RCC 7860 (cell line): ENCODE measurements at places on chromosomes 1 and 21.

DNA sequence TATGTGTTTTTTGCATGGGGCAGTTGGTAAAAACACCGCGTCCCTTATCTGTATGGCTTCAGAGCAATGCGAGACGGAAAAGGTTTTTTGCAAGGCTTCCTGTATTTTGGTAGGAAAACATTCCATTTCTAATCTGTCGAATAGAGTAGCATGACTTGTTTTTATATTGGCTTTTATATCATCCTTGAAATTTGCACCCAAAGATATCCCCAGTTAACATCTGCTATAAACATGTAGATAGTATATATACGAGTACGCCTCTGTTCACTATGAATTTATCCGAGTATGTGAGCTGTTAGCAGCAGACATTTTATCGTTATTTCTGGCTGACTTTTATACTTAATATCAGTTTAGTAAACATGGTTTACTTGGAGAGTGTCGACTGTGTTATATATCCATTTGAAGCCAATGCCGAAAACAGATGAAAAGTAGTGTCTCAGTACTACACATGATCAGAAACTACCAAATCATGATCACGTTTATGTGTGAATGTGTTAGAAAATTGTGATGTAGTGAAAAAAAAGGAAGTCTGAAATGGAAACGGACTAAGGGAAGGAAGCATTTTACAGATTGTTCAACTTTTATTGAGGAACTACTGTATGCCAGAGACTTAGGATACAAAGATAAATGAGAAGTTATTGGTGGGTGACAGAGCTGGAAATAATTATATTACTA is 1.0 kb downstream of the LEPR start:
- DNase-seq: no peak

DNA sequence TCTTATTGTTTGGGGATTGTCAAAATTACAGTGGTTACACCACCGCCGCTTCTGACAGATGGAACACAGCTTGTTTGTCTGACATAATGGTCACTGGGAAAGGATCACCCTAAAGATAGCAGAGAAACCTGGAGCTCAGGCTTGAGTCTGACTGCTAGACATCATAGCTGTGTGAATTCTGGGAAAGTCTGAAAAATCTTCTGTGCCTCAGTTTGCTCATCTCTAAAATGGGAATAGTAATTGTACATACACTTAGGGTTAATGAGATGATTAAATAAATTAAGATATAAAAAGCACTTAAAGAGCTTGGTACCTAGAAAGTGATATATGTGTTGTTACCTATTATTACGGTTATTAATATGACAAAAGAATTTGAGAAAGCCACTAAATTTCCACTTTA is 39.7 kb upstream of the NRIP1 start:
- no peak for DNase-seq

DNA sequence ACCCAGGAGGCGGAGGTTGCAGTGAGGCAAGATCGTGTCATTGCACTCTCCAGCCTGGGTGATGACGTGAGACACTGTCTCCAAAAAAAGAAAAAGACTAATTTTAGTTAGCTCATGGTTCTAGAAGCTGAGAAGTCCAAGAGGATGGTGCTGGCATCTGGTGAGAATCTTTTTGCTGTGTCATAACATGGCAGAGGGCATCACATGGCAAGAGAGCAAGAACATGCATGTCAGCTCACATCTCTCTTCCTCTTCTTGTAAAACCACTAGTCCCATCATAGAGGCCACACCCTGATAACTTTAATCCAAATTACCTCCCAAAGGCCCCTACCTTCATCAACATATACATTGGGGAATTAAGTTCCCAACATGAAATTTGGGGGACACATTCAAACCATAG is 13.8 kb upstream of the CNN3 start:
- no peak for DNase-seq

DNA sequence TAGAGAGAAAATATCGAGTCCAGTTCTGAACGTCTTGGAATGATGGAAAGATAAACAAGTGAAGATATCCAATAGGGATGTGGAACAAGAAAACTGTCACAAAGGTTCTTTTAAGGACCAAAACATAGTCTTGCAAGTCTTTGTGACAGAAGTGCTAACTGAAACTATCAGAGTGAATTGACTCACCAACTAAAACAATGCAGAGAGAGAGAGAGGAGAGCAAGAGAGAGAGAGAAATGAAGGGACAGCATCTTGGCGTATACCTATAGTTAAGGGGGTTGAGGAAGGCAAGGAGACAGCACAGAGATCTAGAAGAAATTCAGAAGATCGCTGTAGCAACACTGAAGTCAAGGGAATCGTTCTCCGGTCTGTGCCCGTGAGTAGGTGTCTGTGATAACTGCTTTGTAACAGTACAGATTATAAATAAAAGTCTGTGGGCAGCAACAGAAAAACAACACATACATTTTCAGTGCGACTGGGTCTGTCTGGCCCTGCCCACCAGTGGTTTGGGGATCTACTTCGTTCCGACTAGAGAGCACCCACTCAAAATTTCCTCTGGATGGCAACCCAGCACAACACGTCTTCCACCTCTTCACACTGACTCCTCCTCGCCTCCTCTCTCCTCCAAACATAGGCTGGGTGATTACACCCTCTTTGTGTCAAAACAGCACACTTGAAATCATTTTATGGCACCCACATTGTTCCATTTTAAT is 4.8 kb upstream of the COA6 start:
- no peak for DNase-seq

DNA sequence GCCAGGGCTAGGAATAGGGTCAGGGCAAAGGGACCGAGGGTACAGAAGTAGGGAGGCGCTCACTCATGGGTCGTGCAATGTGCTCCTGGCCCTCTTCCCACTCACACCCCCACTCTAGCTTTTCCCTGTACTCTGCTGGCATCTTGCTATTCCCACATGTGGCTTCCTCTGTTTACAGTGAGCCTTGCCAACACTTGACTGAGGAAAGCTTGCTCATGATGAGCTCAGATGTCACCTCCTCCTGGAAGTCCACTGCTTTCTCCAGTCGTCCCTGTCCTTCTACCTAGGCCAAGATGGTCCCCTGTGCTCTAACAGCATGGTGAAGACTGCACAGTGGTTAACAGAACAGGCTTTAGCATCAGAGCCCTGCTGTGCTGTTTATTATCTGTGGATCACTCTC is 8.0 kb upstream of the RIMS3 start:
- DNase-seq: no peak

GRCh38 chr21:45071874-45072737 is 2.3 kb upstream of the ADARB1 start:
- DNase-seq: no peak
